ENCODE measurements at places on chromosomes 16 and 17.

GRCh38 chr17:35963663-35964062 is 17.6 kb downstream of the CCL16 start:
- DNase-seq: no peak

- no peak for DNase-seq
Observed at GRCh38 chr16:11409398-11409797, 64.1 kb downstream of the RMI2 start.

GRCh38 chr17:47850373-47850691 is 631 bp downstream of the SP6 start:
- no peak for DNase-seq

DNA sequence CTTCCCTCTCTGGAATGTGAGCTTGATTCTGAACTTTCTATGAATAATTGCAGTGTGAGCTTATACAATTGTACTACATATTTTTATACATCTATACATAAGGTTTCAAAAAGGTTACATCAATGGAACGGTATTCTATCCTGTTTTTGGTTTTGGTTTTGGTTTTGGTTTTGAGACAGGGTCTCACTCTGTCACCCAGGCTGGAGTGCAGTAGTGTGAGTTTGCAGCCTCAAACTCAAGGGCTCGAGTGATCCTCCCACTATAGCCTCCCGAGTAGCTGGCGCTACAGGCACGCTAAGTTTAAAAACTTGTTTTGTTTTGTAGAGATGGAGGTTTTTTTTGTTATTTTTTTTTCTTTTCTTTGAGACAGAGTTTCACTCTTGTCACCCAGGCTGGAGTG is 1.1 kb downstream of the CTRB1 start:
- DNase-seq: no peak

- DNase-seq: no peak
Observed at GRCh38 chr17:18176176-18176575, 7.5 kb upstream of the ALKBH5 start.

DNA sequence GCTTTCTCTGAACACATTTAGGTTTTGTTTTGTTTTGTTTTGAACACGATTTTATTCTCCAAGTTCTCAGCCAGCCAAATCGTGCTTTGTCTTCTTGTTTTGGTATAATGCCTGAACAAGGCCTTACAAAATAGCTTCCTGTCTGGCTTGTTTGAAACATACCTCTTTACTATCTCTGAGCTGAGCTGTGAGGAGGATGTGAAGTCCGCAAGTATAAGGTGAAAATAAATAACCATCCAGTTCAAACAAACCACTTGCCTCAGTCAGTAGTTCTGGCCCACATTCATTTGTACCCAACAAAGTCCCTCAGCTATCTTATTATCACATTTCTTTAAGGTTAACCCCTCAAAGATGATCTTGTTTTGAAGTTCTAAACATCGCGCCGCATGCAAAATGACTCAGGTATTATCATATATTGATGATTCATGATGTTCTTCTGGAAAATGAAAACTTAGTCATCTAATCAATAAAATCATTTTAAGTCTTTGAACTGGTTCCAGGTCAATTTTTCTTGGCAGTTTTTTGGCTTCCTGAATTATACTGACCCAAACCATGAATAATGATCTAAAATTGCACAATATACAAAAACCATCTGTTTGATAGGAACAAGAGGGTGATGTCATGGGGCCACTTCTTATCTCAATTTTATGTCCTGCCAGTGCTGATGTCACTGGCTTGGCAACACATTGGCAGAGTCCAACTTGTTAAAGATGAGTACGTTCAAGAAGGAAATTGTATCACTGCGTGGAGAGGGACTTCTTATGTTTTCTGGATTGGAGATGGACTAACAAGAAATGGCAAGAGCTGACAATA is 694.3 kb downstream of the KCNJ2 start:
- no peak for DNase-seq

- no peak for DNase-seq
Observed at GRCh38 chr16:69711115-69711740, 15.1 kb downstream of the NQO1 start.

DNA sequence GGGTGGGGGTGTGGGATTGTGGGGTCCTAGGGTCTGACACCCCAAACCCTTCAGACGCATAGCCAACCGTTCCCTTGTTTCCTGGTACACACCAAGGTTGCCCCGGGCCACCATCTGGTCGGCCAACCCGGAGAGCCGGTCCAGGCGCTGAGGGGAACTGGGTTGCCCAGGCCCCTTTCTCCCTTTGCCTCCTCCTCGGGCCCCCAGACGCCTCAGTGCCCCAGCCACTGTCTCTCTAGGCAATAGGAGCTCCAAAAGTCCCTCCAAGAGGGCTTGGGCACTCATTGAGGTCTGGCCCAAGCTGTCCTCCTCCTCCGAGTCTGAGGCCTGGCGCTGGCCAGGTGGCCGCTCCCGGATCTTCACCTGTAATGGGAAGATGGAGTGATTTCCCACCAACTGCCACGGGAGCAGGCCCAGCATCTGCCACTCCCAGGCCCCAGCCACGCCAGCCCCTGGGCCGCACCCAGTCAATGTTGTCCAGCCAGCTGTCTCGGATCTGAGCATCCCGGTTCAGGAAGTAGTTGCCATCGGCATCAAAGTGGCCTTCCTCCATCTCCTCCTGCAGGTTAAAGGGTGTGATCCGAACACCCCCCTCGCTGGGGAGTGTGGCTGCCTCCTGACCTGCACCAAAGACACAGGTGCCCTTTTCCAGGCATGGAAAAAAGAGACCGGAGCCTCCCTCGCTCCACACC is 1.5 kb downstream of the CD2BP2 start:
- no peak for DNase-seq

- no peak for DNase-seq
Observed at GRCh38 chr16:87435372-87436224, 43.5 kb downstream of the MAP1LC3B start.

GRCh38 chr17:79581324-79581932 is 29.4 kb downstream of the RBFOX3 start:
- DNase-seq: no peak

DNA sequence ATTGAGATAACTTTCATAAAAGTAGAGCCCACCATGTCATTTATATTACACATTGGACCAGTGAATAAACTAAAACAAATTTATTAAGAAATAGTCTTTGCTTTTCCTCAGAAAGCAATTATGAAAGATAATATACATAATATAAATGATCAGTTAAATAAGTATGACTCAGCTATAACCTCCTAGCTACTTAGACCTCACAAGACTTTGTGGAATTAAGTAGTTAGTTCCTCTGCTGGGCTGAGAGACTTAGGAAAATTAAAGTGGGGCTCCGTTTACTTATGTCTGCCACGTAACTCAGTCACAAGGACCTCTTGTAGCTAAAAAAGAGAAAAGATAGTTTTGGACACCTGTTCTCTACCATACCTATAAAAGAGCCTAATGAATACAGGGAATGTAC is 76.9 kb downstream of the MRTFB start:
- no peak for DNase-seq

Data from activated CD8-positive, alpha-beta memory T cell treated with anti-CD3 and anti-CD28 coated beads for 48 hours (primary cell).